NCI-H1092 (cell line): ENCODE measurements at places on chromosomes 4 and X.

DNA sequence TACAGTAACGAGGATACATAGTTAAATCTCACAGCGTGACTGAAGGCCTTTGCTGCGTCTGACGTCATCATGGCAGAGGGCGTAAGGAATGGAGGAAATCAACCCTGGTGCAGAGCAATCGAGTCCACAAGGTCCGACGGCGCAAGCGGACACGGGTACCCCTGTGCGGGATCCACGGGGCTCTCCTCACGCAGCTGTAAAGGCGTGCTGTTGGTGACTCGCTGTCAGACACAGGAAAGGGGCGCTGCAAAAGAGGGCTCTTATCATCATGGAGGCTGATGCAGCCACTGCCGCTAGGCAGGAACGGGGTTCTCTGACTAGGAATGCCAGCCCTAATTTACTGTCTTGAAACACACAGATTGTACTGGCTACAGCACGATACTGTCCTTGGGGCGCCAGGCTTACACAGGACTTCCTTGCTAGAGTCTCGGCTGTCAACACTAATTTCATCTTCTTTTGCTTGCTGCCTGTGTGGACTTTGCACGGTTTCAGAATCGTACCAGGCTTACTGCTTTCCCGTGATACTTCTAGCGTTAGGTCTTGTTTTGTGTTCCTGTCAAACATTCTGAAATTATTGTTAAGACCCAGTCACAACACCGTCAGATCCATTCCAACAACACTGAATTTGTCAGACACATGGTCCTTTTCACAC lies 13.6 kb downstream of the RNF212 start:
- no peak for DNase-seq

GRCh38 chr4:84870398-84871163 lies 95.9 kb downstream of the WDFY3 start:
- DNase-seq = no peak

- no peak for DNase-seq
Measured at GRCh38 chrX:53281321-53281822, at the start of gene IQSEC2. Gene IQSEC2 (minus strand): TSS chrX:53281584.

GRCh38 chr4:80196922-80197573 lies at the start of gene PRDM8:
Gene PRDM8 (plus strand): TSS chr4:80197503. CDS start chr4:80200081, 2,578 bp downstream.
- peak; percentile 42 for DNase-seq

GRCh38 chr4:155735496-155735895 lies 23.3 kb upstream of the GUCY1B1 start:
- DNase-seq = no peak

DNA sequence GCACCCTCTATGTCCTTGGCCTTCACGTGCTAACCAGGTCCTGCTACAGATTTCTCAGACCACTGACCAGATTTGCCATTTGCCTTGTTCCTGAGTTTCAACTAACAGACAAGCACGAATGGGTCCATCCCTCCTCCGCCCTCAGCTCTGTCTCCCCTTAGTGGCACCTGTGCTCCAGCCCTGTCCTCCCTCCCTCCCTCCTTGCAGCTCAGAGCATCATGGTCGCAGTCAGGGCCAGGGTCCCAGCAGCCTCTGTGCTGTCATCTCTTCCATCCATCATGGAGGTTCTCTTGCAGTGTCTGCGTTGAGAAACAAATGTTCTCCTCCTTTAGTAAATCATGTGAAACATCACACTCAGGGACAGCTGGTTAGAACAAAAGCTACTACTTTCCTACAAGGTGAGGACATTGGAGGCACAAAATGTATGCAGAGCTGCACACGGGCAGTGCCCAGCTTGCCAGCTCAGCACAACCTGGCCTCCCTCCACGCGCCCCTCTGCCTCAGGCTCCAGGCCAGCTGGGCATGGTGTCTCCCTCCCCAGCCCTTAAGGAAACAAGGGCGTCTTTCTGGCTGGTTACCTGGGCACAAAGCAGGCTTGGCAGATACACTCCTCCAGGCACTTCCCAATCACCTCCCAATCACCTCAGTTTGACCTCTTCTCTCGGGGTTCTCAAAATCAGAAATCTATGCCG lies 79.5 kb upstream of the ATP6AP2 start:
- no peak for DNase-seq

DNA sequence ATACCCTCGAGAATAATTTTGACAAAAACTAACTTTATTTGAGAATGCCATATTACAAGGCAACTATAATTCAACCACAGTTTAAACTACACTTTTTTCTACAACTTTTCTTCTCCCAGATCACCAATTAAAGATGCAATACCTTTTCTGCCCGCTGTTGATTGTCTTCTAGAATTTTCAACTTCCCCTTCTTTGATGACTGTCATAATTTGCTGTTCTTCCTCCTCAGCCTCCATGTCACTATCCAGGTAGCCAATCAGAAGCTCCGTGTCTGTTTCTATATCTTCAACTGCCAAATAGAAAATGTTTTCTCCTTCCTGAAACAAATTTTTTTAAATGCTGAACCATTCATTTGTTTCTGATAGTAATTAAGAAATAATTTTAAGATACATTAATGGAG lies 101.5 kb downstream of the PRDM5 start:
- no peak for DNase-seq

GRCh38 chrX:103628386-103629317 lies at the start of gene TCEAL1:
Gene TCEAL1 (plus strand): TSS chrX:103628975. CDS start chrX:103629917, 942 bp downstream.
- DNase-seq = peak; percentile 50

GRCh38 chr4:6746721-6747293 lies 30.8 kb downstream of the BLOC1S4 start:
- DNase-seq = peak; percentile 85

- no peak for DNase-seq
Measured at GRCh38 chr4:102647117-102647516, 113.7 kb downstream of the MANBA start.

DNA sequence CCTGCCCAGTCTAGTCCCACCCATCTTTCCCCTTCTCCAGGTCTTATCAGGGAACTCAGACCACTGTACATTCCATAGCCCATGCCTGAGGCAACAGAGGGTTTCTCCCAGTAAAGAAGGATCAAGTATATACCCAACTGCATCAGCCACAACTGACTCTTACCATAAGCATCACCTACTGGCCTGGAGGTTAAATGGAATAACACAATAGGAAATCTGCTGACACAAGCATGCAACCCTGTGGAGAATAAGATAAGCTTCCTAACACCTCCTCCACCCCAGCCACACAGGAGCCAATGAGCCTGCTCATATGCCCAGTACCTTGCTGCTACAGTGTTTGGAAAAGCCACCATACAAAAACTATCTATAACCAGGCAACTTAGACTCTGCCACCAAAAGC lies 34.6 kb upstream of the PLK4 start:
- DNase-seq = no peak

DNA sequence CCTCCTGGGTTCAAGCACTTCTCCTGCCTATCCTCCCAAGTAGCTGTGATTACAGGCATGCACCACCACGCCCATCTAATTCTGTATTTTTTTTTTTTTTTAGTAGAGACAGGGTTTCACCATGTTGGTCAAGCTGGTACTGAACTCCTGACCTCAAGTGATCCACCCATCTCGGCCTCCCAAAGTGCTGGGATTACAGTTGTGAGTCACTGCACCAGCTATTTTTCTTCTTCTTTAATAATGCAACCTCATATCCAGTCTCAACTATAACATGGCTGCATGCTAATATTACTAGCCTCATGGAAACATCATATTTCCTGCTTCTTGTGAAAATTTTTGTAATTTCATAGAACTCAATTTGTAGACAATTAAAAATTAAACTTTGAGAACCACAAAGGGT lies 706.5 kb downstream of the KCTD8 start:
- DNase-seq = no peak

GRCh38 chrX:54423161-54423888 lies 16.9 kb upstream of the TSR2 start:
- no peak for DNase-seq

DNA sequence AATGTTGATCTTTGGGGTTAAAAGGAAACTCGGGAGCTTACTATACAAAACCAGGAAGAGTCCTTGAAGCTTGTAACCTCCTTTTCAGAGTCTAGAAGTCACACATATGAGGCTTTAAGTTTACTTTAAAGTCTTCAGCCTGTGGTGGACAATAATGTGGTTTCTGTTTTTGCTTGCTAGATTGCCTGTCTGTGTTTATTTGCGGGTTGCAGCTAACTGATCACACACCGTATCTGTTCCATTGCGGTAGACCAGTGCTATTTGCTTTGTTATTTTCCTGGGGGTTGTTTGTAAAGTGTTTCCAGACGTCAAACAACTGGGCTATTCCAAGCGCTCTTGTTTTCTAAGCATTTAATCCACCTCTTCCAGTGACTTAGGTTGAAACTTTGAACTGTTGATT lies 143.0 kb upstream of the GYPA start:
- no peak for DNase-seq

DNA sequence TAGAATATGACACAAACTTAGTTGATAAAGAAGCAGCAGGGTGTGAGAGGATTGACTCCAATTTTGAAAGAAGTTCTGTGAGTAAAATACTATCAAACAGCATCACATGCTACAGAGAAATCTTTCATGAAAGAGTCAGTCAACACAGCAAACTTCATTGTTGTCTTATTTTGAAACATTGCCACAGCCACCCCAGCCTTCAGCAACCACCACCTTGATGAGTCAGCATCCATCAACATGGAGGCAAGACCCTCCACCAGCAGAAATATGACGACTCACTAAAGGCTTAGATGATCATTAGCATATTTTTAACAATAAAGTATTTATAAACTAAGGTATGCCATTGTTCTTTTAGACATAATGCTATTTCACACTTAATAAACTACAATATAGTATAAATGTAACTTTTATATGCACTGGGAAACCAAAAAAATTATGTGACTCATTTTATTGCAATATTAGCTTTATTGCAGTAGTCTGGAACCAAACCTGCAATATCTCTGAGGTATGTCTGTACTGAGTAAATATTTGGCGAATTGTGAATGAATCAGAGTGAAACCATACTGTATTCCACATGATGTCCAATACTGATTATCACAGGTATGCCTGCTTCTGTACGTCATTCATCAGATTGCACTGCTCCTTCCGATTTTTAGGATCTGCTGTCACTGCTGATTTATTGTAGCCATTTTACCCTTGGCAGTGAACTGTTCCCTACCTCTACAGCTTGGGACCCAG lies 11.6 kb downstream of the FRMPD4 start:
- no peak for DNase-seq
